ENCODE measurements at places on chromosomes 7 and 10.

DNA sequence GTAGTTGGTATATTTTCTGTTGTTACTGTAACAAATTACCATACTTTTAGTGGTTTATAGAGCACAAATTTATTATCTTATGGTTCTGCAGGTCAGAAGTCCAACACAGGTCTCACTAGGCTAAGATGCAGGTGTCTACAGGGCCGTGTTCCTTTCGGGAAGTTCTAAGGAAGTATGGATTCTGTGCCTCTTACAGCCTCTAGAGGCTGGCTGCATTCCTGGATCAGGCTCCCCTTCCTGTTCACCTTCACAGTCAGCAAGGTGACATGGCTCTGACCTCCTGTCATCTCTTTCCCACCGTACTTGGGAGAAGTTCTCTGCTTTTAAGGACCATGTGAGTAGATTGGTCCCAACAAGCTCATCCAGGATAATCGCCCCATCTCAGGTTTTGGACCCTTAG lies 37.3 kb downstream of the BMPR1A start:
- DNase-seq: no peak

DNA sequence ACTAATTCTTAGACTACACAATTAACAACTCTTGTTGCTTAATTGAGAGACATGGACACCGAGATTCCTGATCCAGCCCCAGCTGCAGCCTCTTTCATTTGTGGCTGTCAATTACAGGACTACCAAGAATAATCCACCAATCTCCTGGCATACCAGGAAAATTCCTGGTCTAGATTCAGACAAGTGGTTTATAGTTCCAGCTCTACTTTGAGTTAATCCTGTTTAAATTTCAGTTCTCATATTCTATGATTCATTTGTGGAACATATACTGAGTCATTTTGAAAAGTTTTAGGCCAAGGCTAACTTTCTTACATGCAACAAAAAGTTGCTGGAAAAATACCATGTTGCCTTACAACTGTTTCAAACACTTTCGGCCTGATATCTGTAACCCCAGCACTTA lies 253.5 kb downstream of the MAGI2 start:
- DNase-seq: no peak

DNA sequence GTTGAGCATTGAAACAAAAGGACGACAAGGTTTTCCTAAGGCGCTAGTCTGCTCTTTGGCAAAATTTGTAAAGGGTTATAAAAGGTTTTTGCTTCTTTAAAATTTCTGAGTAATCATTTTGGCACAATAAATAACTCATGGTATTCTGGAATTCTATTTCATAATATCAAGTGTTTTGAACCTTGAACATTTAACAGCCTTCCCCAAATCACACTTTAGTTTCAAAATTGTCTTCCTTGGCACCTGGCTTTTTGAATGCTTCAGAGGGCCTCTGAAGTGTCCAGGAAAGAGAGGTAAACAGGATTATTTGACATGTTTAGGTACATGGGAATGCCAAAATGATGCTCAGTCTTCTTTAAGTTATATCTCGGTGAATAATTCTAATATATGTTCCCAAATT lies 220.8 kb downstream of the PHF14 start:
- DNase-seq: no peak

DNA sequence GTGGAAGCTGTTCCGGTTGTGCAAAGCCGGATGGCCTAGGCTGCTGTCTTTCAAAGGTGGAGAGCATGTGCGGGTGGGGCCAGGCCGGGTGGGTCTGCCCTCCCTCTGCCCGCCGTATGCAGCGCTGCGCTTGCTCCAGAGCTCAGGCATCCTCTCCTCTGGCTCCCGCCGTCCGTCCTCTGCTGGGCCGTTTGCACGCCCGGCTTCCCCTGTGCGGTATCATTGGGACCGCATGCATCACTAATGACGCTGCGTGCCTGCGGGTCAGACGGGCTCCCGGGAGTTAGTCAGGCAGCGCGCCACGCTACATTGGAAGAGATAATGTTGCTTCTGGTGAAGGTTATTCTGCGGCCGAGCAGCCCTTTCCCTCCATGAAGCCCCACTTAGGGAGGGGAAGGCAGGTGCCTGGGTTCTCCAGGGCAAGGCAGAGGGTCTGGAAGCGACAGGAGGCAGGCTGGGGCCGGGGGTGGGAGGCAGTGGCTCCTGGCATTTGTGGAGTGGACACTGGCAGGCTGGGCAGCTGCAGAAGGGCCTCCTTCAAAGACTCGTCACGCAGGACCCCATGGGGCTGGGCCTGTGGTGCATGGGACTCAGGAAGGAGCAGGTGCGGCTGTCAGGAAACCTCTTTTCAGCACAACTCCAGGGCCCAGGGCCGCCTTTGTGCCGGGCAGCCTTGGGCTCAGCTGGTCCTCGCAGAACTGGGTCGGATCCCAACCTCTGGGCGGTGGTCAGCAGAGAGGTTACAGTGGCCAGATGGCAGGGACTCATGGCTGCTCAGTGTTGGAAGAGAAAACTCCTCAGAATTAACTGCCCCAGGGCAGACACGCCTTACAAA lies 318.5 kb downstream of the WDR37 start:
- DNase-seq: no peak

DNA sequence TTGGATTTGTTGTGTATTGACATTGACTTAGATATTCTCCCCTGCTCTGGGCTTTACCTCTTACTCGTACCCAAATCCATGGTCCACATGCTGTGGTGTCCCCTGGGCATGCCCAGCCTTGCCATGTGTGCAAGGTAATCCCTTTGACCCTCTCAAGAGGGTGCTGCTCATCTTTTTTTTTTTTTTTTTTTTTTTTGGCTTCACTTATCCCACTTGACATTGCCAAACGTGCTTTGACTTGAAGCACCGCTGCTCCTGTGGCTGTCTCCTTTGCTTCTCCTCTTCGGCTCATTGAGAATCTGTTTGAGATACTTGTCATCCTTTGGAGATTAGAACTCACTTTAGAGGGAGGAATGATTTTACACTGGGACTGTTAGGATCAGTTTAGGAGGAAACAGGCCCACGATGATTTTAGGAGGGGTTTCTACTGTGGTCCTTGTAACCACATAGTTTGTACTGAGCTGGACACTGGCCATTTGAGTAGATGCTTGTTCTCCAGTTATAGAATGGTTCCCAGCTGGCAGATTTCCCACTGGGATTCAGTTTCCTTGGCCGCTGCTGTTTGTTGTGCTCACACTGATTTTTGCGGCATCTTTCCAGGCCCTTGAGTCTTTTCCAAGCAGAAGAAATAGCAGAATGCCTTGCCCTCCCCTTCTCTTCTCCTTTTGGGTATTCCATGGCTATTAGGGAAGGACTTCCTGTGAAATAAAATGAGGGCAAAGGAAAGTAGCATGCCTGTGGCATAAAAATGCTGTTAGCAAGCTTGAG lies 184.8 kb downstream of the AUTS2 start:
- DNase-seq: no peak

DNA sequence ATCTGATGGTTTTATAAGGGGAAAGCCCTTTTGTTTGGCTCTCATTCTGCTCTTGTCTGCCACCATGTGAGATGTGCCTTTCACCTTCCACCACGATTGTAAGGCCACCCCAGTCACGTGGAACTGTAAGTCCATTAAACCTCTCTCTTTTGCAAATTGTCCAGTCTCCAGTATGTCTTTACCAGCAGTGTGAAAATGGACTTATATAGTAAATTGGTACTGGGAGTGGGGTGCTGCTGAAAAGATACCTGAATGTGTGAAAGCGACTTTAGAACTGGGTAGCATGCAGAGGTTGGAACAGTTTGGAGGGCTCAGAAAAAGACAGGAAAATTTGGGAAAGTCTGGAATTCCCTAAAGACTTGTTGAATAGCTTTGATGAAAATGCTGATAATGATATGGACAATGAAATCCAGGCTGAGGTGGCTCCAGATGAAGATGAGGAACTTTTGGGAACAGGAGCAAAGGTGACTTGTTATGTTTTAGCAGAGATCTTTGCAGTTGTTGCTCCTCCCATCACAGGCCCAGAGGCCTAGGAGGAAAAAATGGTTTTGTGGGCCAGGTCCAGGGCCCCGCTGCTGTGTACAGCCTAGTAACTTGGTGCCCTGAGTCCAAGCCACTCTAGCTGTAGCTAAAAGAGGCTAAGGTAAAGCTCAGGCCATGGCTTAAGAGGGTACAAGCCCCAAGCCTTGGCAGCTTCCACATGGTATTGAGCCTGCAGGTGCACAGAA lies 275.7 kb upstream of the NPSR1 start:
- DNase-seq: no peak

DNA sequence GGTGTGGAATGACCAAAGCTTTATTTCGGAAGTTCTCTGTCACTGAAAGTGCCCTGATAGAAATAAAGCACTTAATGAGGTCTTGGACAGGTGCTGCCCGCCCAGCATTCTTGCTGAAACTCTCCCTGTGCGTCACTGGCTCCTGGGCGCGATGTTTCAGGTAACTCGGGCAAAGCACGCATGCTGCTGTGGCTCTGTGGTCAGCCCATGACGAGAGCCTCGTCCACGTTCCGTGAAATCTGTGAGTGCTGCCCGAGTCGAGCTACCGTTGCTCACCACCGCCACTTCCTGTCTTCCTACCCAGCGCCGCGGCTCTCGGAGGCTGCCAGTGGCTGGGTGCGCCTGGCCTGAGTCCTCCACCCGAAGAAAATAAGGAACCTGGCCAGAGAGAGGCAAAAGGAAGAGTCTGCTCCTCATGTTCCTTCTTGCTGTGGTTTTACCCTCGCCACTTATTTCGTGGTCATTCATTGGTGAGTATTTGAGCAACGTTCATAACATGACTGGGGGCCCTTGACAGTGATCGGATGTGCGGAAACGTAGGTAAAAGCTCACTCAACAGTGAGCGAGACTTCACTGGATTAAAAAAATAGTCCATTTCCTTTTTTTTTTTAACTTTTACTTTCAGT lies 95.5 kb downstream of the MAP3K8 start:
- DNase-seq: no peak

DNA sequence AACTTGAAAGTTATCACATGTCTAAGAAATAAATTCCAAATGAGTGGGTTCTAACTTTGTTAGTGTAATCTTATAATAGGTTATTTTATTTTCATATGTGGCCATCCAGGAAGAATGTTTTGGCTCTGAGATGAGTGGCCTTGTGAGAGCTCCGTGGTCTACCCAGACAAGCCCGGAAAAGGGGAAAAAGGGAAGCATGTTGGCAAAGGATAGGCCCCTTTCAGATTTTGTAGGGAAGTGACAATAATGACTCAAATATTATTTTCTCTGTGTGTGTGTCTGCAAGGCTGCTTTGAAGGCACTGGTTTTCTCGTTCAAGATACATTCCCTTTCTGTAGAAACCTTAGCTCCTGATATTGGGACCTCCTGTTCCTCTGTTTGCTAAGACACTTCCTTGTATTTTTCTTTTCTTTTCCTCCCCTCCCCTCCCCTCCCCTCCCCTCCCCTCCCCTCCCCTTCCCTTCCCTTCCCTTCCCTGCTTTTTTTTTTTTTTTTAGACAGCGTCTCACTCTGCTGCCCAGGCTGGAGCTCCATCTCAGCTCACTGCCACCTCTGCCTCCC lies 240.8 kb downstream of the LRMDA start:
- DNase-seq: no peak

GRCh38 chr10:48478980-48479811 lies 125.7 kb downstream of the ARHGAP22 start:
- DNase-seq: no peak

DNA sequence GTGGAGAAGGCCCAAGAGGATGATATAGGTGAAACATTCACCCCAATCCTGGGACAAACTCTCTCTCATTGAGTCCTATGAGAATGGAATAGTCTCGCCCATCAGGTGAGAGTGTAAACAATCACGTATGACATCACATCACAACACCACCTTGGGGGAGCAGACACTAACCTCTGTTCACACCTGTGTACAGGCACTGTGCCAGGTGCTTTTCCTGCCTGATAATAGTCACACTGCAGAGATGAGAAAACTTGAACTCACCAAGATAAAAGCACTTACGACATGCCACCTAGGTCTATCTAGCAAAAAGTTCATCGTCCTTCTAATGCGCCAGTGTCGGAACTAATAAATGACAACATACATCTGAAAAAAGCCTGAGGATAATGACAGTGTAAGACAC lies 187.8 kb downstream of the FAM107B start:
- no peak for DNase-seq

DNA sequence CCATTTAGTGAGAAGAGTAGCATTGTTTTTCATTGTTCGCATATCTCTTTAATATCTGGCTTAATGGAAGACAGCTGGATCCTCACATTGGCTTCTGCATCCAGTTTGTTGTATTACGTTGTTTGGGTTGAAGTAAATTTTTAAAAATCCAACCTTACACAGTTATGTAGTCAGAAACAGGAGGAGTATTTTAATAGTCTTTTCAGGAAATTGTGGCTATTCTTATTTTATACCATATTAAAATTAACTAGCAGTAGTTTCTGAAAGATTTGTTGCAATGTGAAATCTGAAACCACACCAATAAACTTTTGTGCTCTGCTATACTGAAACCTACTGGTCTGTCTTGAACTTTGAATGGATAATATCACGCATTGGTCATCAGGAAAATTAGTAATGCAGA lies 27.9 kb downstream of the MYPN start:
- DNase-seq: no peak

DNA sequence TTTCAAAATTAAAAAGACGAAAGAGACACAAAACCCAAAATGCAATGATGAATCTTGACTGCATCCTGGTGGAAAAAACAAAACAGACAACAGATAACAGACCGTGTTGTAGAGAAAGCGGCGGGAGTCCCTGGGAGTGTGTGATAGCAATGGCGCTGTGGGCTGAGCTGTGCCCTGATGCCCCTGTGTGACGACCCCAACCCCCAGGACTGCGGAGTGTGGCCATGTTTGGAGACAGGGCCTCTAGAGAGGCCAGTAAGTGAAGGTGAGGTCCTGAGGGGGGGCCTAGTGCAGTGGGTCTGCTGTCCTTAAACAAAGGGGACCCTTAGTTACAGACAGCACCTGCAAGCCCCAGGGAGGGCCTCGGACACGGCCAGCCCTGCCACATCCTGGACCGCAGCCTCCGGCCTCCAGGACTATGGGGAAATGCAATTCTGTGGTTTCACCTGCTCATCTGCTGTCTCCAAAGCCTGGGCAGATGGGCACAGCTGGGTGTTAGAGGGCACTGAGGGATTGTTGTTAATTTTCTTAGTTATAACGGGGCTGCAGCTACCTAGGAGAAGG lies 277.7 kb downstream of the DNAJB6 start:
- no peak for DNase-seq

- no peak for DNase-seq
These were observed 28.1 kb upstream of the FAM20C start for GRCh38 chr7:163971-164881.

GRCh38 chr10:127600479-127600878 lies 51.4 kb downstream of the NPS start:
- DNase-seq: no peak

- DNase-seq: no peak
These were observed 32.0 kb upstream of the ABCB4 start for GRCh38 chr7:87507446-87507845.

GRCh38 chr10:6065406-6065805 lies 3.2 kb upstream of the IL2RA start:
- no peak for DNase-seq

- DNase-seq: no peak
These were observed 20.2 kb upstream of the RPA3 start for GRCh38 chr7:7738622-7739021.
